Fibroblast of the conjunctiva (primary cell): ENCODE measurements at places on chromosomes 12 and 14.

GRCh38 chr12:109706747-109707469 is 6.7 kb upstream of the FAM222A start:
- no peak for DNase-seq

DNA sequence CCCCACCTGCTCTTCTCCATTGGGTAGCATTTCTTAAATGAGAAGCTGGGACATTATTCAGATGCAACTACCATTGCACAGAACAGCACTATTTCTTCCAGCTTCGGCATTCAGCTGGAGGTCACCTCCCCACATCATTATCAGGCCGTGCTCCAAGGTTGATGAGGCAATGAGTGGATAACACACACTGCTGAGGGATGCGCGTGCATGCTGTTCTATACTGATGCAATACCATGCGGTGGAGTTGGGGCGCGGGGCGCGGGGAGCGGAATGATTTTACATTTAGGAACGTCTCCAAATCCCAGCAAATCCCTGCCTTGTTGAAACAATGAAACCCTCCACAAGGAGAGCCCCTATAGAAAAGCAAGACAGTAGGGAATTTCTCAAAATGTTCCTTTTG is 283.4 kb downstream of the GRIN2B start:
- DNase-seq: no peak

GRCh38 chr12:95762123-95762785 is 28.3 kb downstream of the NTN4 start:
- DNase-seq: no peak

DNA sequence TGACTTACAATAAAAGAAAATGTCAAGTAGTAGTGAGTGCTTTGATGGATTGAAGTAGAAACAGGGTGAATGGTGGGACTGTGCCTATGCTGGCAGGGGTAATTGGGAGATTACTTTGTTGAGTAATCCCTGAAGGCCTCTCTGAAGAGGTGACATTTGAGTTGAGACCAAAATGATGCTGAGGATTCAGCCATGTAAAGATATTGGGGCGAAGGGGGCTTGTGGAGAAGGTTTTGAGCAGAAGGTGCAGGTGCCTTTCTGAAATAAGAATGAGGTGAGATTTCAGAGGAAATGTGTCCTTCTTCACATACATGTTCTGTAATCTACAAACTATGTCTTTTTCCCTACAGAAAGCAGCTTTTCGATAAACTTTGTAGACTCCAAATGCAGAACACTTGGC is 8.0 kb downstream of the GNG2 start:
- DNase-seq: no peak

- no peak for DNase-seq
Observed at GRCh38 chr14:101715210-101716076, 46.1 kb upstream of the PPP2R5C start.

DNA sequence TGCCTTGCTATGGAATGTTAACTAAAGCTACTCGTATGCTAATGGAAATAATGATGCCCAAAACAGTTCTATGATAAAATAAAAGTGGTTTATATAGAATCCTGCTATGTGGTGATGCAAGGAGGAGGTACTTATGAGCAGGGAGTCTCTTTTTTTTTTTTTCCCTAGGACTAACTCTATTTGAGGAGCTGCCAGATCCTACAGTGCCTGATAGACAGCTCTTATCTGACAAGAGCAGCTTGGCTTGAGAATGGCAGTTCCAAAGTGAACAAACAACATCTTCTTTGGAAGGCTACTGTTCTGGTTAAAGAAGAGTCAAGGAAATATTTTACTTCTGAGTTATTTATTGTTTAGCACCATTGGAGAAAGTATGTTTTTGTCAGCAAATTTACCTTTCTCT is 10.2 kb upstream of the ACSM4 start:
- DNase-seq: no peak

- no peak for DNase-seq
Observed at GRCh38 chr14:52913271-52913670, 37.6 kb downstream of the FERMT2 start.

- DNase-seq: no peak
Observed at GRCh38 chr14:63308723-63309317, 9.9 kb downstream of the GPHB5 start.

DNA sequence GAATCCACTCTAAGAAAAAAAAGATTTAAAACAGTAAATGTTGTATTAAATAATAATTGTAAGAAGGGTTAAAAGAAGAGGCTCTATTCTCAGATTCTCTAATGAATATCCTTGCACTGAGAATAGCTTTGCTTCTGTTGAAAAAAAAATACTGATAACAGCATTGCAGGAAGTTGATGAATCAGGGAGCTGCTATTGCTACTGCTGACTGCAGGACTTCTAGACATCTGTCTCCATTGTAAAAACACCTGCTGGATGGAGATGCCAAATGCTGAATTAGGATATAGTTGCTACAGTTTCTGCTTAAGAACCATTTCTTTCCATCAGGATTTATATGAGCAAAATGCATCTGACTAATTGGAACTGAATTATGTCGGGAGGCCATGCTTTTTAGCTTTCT is 50.3 kb upstream of the ANP32D start:
- no peak for DNase-seq

- DNase-seq: no peak
Observed at GRCh38 chr14:89654998-89655397, 238.0 kb upstream of the FOXN3 start.

- DNase-seq: no peak
Observed at GRCh38 chr12:114670291-114670980, 13.5 kb downstream of the TBX3 start.

GRCh38 chr12:38662829-38663228 is 242.6 kb downstream of the CPNE8 start:
- DNase-seq: no peak

DNA sequence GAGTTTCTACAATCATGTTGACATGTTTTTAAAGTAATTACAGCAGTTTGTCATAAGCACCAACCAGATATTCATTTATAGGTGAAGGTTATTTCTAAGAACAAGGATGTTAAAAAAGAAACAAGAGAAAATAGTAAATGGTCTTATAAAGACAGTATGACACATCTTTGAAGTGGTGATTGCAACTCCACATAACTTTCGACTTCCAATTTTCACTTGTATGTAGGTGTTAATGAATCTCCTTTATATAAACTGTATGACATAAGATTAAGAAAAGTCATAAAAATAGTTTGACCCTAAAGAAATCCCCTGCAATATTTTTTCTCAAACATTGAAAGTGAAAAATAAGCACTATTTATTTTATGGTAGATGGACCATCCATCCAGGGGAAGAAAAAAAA is 144.8 kb upstream of the PTPRQ start:
- no peak for DNase-seq

DNA sequence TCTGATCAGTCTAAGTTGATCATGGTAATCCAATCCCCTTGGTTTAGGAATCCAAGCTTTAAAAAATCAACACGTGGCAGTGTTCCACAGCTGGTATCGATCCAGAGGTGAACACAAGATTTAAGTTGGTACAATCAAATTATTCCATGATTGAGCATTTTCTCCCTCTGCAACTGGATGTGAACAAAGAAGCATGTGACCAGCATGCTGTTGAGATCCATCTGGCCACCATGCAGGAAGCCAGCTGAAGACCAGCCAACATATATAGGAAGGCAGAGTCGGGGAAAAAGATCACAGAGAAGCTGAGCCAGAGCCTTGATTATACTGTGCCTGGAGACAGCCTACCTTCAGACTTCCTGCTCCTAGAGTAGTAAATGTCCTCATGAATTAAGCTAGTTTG is 158.3 kb downstream of the SEC23A start:
- DNase-seq: no peak

- no peak for DNase-seq
Observed at GRCh38 chr12:80299976-80300375, 144.1 kb upstream of the PTPRQ start.

DNA sequence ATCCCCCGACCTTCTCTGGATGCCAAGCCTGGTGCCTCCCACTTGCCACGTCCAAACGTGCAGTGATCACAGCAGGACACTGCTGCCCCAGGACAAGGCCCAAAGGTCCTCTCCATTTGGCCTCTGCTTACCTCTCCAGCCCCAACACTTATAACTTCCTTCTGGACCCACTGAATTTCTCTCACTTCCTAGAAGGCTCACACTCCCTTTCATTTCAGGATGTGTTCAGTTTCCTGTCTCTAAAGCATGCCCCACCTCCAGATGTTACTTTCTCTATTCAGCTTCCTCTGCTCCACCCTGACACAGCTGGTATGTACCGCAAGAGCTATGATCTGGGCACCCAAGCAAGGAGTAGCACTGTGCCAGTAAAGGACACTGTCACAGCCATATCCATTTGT is 33.0 kb downstream of the CDKL1 start:
- no peak for DNase-seq

GRCh38 chr14:80669426-80669825 is 272.1 kb downstream of the CEP128 start:
- no peak for DNase-seq

GRCh38 chr12:107459641-107460040 is 226.0 kb upstream of the PWP1 start:
- DNase-seq: no peak

- no peak for DNase-seq
Observed at GRCh38 chr12:71477609-71478008, 38.0 kb downstream of the LGR5 start.

DNA sequence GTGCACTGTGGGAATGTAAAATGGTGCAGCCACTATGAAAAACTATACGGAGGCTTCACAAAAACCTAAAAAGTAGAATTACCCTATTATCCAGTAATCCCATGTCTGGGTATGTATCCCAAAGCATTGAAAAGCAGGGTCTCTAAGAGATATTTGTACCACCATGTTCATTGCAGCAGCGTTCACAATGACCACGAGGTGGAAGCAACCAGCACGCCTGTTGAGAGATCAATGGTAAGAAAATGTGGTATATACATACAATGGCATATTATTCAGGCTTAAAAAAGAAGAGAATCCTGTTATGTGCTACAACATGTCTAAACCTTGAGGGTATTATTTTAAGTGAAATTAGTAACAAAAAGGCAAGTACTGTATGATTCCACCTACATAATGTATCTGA is 910 bp upstream of the NOPCHAP1 start:
- no peak for DNase-seq
